ENCODE measurements at places on chromosomes 7 and 10. TPM values are rescaled to one million over a fixed set of nuclear protein-coding genes. Genes with fewer than 3 reads are reported as not detected.

GRK5 gene
- total RNA-seq = 1.5 TPM

INA gene
- 0.29 TPM for total RNA-seq

FAM25G gene
- total RNA-seq = not detected

GRCh38 chr10:85995791-85996190, 370.8 kb downstream of the GRID1 start:
- no peak for DNase-seq

GRCh38 chr7:108203537-108203936, 73.4 kb upstream of the LAMB4 start:
- DNase-seq = no peak

GRCh38 chr10:71509444-71509843, 112.7 kb downstream of the CDH23 start:
- DNase-seq = no peak

- DNase-seq = peak; percentile 41
Observed at GRCh38 chr7:50092579-50093491, at the start of gene ZPBP. ZPBP (minus strand) TSS chr7:50093246; CDS start chr7:50093194, 52 bp downstream.

GRCh38 chr10:71345694-71346093, 26.6 kb downstream of the SLC29A3 start:
- no peak for DNase-seq

OPN4 gene
- total RNA-seq = not detected

SVOPL gene
- not detected for total RNA-seq

CNTNAP2 gene
- total RNA-seq = 7.6 TPM

RNLS gene
- 23.0 TPM for total RNA-seq

DNA sequence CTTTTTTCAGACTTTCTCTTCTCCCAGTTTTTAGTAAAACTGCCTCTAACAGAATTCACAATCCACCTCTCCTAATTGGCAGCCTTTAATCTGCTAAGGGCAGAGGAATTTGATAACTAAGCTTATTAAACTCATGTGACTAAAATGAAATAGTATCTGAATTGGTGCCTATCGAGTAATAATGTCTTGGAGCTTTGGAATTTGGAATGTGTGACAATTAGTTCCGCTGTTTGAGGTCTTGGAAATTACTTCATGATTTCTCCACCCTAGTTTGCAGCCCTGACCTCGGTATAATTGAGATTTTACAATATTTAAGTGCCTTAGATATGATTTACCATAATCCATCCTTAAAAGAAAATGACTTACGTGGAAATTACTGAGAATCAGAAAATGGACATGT, 190.4 kb upstream of the NEBL start:
- no peak for DNase-seq

GRCh38 chr10:102668326-102669107, 24.2 kb downstream of the TRIM8 start:
- DNase-seq = peak; percentile 58

DNA sequence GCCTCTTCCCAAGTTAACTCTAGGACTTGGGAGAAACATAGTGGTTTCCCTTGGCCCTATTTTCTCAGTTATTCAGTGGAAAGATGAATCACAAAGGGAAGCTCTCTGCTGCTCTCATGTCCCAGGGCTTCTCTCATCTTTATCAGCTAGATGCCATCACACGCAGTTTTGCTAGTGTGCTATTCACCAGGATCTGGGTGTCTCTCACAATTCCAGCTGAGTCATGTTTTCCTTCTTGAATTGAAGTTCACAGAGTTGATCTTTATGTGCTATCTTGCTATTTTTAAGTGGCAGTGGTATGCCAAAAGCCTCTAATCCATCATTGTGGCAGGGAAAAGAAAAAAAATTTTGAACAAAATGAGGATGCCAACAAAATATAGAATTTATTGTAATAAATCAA, 101.3 kb downstream of the TWIST1 start:
- no peak for DNase-seq

- DNase-seq = peak; percentile 60
Observed at GRCh38 chr7:24572016-24572392, 1.2 kb upstream of the PALS2 start.

ASB15 gene
- total RNA-seq = not detected

- no peak for DNase-seq
Observed at GRCh38 chr7:106225856-106226255, 58.9 kb downstream of the NAMPT start.

GRCh38 chr10:61100887-61101286, 156.9 kb upstream of the RHOBTB1 start:
- DNase-seq = no peak

DNA sequence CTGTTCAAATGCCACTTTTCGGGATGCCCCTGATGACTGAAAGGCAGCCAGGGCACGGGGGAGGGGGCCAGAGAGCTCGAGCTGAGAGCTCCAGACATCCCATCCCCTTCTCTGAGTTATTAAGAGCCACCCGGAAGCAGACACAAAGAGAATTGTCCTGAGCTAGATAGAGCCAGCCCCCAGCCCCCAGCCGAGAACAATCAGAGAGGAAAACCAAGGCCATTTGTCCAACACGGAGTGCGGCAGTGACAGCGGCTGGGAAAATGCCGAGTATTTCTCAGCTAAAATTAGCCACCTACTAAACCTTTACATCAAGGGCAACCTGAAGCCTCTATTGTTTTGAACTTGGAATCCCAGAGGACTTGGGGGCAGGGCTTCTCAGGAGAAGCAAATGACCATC, 51.0 kb downstream of the UNC5B start:
- peak; percentile 55 for DNase-seq

NAT16 gene
- total RNA-seq = not detected

DNA sequence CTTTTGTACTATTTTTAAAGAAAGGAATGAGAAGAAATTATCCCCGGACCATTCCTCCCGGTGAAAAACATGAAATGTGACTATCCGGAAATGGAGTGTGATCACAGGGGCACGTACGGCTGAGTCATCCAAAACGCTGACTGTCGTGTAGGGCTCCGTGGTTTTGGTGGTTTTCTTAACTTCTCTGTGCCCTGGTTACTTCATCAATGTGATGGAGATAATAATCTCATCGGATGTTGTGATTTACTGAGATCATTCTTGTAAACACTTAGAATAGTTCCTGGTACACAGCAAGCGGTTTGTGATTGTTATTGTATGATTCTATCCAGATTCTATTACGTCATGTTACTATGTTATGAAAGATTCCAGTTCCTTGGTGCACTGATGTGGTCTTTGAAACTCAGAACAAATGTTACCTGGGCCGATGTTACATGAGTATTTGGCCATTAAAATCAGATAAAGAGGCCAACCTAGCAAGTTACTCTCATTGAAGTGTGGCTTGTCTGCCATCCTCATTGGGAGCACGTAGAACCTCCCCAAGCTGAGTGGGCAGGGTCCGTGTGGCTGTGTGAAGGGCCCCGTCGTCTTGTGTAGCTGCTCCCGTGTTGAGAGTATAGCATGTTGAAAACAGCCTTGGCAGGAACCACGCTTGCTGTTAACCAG, 99.5 kb downstream of the CAMK1D start:
- peak; percentile 85 for DNase-seq

- DNase-seq = peak; percentile 80
Observed at GRCh38 chr10:133166828-133167692, 7.0 kb downstream of the KNDC1 start.

DNA sequence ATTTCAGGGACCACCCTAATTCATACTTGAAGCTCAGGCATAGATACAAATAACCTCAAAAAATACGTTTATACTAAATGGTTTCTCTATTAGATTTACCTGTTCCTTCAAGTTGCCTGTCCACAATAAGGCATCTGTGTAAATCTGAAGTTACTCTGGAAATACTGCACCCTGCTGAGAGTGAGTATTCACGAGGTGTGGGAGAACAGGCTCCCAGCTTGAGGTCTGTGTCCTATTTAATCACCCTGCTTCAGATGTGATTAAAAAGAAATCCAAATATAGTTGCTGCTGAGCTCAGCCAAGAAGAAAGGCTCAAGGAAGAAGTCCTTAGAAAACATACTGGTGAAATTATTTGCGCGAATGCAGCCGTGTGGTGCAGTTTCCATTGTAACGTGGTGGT, 136.8 kb downstream of the KLF6 start:
- no peak for DNase-seq

DNA sequence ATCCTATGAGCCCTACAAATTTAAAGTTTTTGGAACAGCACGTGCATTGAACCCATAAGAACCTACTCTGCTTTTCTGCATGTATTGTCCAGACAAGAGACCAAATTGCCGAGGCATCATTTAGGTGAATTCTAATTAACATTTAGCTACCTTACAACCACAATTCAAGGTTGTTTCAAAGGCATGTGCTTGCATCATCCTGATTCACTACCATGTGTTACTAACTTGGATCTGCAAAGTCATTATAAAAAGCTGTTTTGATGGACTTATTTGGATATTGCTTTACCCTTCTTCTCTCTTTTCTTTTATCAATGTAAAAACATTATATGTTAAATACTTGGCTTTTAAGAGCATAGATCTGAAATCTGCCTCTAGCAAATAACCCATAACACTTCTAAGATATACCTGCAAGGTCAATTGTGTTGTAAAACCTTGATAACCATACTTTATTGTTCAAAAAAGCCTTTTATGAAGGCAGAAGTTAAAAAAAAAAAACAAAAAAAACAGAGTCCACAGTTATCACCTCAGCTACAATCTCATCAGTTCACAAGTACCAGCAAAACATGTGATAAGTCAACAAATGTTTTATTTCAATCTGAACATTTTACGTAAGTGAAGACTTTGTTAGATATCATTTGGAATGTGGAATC, 51.9 kb downstream of the CFTR start:
- no peak for DNase-seq

GRID2IP gene
- not detected for total RNA-seq

GRCh38 chr10:100858747-100859483, 53.8 kb upstream of the SLF2 start:
- DNase-seq = no peak

GRCh38 chr7:138519061-138519798, 59.2 kb downstream of the TRIM24 start:
- no peak for DNase-seq

DNA sequence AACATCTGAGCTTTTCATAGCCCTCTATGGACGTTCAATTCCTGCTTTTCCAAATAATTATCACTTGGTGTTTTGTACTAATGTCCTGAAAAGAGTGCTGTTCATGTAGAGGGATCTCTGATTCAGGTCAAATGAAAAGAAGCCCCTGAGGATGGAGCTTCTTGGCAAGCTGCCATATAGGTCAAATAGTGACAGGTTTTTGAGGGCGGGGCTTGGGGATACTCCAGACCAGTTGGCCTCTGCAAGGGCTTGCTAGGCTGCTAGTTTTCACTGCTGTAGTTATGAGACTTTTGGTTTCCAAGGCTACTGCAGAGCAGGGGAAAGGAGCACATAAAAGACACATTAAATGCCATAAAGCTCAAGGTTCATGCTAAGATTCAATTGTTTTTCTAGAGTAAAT, 257.2 kb upstream of the CACNA2D1 start:
- no peak for DNase-seq

RTKN2 gene
- 8.0 TPM for total RNA-seq

GRCh38 chr10:21355591-21356011, 169.9 kb downstream of the SKIDA1 start:
- DNase-seq = peak; percentile 78

IDI2 gene
- total RNA-seq = not detected

DNA sequence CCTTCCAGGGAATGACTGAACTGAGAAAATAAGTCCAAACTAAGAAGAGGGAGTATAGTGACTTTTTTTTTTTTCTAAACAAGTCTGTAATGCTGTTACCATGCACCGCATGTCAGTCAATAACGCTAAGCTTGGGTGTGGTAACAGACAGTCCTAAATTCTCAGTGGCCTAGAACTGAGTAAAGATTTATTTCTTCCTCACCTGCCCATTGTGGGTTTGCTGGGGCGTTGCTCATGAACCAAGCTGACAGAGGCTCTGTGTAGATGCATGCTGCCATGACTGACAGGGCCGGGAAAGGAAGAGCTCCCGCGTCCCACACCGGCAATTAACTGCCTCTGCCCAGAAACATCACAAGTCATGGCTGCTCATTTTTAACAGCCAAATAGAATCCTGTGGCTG, 25.5 kb upstream of the PRKG1 start:
- DNase-seq = no peak

GRCh38 chr7:34138483-34138882, 233.1 kb downstream of the BMPER start:
- no peak for DNase-seq

DNA sequence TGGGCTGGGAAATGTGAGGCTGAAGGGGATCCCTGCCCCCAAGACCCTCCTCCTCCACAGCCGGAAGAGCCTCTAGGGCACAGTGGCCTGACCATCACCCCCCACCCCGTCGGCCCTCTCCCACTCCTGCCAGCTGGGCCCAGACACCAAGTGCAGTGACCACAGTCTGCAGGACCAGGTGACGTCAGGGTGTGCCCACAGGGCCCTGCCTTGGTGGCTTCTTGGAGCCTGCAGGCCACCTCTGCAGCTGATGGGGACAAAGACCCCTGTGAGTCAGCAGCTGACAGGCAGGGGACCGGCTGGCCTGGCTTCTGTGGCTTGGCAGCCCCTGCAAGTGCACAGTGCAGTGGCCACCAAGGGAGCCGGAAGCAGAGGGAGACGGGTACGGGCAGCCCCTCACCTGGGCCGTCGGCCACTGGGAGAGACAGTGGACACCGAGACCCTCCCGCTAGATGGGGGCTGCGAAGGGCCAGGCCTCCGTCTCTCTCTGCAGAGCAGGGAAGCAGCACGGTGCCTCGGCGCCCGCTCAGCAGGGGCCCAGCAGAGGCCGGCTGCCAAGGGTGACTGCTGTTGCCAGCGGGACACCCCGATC, 274.6 kb downstream of the ELFN1 start:
- DNase-seq = no peak

- DNase-seq = peak; percentile 86
Observed at GRCh38 chr10:15859906-15860691, at the start of gene MINDY3. MINDY3 (minus strand) TSS chr10:15860507; CDS start chr10:15860299, 208 bp downstream.

LIPN gene
- not detected for total RNA-seq

DNA sequence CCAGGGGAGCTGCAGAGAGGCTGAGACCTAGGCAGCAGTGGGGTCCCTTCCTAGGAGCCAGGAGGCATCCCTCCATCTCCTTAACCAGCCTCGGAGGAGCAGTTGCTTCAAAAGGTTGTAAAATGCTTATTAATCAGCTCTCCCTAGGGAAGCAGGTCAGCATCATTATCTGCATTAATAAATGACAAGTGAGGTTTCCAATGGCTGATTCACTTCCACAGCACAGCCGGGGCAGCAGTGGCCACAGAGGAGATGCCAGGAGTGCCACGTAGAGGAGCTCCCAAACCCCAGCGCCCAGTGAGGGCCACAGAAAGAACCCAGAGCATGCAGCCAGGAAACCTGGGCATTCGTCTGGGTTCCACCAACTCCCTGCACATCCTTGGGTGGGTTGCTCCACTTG, 8.2 kb upstream of the NPFFR1 start:
- no peak for DNase-seq
